ENCODE measurements at places on chromosomes 7 and 10.

GRCh38 chr10:102109166-102110116, 10.7 kb downstream of the LDB1 start:
- DNase-seq, result no peak

- DNase-seq, result no peak
Observed at GRCh38 chr7:91285696-91286355, 21.6 kb downstream of the FZD1 start.

DNA sequence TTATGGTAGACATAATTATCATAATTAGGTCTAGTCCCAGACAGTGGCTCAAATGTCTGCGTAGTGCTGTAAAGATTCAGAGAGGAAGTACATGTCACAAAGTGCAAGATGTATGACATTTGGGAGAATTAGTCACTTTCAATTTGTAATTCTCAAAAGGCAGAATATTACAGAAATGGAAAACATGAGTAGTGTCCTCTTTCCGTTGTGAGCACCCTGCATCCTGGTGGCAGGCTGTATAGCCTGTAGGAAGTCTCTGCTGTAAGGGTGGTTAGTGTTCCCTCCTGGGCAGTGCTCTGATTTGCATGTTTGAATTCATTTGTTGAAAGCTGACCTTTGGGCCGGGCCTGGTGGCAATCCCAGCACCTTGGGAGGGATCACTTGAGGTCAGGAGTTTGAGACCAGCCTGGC, 17.0 kb downstream of the CDK14 start:
- no peak for DNase-seq

- no peak for DNase-seq
Observed at GRCh38 chr10:43037942-43038782, 38.7 kb upstream of the RET start.

GRCh38 chr7:51062222-51062987, 254.2 kb downstream of the COBL start:
- no peak for DNase-seq

DNA sequence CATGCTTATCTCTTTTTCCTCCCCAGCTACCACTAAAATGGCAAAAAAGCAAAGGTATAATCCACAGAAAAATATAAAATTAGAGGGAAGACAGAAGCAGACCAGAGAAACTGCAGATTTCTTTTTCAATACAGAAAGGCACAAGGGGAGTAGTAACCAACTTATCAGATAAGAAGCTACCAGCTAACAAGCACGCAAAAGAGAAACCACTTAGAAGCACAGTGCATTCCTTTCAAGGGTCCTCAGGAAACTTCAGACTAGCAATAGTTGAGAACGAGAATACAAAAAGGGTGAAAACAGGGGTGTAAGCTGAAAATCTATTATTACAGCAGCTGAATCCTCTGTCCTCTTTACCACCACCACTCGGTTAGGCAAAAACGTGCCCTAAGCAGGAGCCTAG, 9.9 kb upstream of the OR2A5 start:
- no peak for DNase-seq

DNA sequence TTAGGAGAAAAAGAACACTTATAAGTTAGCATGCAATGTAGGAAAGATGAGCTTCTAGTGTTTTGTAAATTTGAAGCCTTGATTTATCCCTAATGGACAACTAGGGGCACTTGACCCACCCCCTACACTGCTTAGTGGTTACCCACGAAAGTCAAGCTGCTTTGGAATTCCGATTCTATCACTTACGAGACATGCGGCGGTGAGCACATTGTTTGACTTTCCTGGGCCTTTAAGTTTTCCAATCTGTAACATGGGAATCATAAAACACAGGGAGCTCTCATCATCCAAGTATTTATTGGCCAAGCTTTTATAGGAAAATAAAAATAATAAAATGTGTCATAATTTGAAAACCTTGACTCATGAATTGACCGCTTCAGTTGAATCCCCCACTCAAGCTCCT, 78.7 kb upstream of the PDK4 start:
- no peak for DNase-seq

DNA sequence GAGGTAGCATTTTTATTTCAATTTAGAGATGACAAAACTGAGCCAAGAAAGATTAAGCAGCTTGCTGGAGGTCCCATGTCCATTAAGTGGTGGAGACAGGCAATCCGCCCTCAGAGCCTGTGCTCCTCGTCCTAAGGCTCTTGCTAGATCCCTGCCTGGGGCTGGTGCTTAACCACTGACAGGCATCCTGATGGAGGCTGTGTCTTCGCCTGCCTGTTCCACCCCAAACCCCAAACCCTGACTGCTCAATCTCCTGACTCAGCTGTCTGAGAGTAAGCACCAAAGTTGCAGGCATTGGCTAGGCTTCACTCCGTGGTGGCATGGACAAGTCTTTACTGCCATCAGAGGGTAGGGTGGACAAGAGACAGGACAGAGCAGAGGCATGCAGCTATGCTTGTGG, 209.4 kb downstream of the POU6F2 start:
- DNase-seq, result no peak

DNA sequence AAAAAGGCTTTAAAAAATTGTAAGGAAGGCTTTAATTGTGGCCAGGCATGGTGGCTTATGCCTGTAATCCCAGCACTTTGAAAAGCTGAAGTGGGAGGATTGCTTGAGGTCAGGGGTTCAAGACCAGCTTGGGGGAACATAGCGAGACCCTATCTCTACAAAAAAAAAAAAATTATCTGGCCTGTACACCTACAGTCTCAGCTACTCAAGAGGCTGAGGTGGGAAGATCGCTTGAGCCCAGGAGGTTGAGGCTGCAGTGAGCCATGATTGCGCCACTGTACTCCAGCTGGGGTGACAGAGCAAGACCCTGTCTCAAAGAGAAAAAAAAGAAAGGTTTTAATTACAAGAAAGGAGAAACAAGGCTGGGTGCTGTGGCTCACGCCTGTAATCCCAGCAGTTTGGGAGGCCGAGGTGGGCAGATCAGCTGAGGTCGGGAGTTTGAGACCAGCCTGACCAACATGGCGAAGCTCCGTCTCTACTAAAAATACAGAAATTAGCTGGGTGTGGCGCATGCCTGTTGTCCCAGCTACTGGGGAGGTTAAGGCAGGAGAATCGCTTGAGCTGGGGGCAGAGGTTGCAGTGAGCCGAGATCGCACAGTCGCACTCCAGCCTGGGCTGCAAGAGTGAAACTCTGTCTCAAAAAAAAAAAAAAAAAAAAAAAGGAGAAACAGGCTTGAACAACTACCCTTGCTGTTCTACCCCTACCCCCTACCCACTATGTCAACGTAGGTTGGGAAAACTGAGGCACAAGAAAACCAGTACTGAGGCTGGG, 83.7 kb downstream of the CARD11 start:
- no peak for DNase-seq

DNA sequence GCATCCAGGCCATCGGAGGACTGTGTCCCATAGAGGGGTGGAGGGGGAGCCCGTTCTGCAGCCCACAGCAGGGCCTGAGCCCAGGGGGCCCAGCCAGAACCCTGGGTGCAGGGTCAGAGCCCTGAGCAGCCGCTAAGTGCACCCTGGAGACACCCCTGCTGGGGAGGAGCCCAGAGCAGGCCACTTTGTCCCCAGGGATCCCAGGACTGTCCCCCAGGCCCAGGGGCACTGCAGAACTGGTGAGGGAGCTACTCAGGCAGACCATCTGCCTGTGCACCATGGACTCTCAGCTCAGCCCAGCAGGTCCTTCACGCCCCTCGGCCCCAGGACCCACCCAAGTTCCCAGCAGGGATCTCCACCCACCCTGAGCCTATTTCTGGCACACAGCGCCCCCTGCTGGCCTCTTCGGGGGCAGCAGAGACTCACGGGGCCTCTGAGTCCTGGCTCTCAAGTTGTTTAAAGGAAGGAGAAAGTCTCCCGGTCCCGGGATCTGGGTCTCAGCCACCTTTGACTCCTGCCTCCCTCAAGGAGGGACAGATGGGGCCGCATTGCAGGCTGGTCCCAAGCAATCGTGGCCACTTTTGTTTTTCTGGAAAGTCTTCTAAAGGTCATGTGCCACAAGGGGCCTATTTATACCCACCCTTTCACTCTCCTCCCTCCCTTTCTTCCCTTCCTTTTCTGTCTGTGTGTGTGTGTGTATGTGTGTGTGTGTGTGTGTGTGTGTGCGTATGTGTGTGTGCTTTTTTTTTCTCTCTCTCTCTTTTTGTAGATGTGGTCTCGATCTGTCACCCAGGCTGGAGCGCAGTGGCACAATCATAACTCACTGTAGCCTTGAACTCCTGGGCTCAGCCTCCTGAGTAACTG, 90.3 kb downstream of the MYL10 start:
- peak; percentile 13 for DNase-seq

GRCh38 chr7:159083698-159084068, 61.0 kb downstream of the VIPR2 start:
- no peak for DNase-seq

DNA sequence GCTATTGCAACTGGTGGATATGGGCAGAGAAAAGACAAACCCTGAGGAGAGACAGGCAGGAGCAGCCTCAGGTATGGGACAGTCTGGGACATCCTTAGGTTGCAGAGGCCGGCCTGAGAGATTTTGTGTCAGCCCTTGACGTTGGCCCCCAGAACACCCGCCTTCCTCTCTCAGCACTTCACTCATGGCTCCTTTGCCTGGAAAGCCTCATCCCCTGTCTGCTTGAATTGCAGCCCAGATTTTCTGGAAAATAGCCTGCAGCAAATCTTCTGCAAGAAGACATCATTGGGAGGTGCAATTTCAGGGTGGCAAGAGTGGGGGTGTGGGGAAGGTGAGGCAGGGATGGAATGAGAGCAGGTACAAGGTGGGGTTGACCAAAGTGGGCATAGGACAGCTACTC, 2.2 kb upstream of the FRMD4A start:
- DNase-seq, result no peak

- peak; percentile 64 for DNase-seq
Observed at GRCh38 chr10:15859906-15860691, at the start of gene MINDY3. MINDY3 (minus strand) TSS chr10:15860507; CDS start chr10:15860299, 208 bp downstream.

DNA sequence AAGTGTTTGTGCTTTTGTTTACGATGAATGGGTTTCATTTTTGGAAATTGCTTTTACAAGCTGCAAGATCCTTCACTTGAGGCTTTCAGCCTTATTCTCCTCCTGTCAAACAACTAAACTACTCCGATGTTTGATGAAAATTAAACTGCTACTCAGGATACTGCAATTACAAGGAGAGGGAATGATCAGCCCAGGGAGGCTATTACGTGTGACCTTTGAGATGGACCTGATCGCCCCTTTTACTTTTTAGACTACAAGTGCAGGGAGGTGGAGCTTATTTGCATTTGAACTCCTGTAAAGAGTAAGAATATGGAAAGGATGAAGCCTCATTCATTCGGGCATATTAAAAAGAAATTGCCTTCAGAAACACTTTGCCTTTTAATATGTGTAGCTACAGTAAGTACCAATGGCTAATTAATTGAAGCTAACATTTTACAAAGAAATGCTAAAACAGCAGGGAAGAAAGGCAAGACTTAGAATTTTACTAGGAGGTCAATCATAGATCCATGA, 219.1 kb downstream of the PHTF2 start:
- no peak for DNase-seq

GRCh38 chr7:33892945-33893344, 12.4 kb upstream of the BMPER start:
- DNase-seq, result no peak

GRCh38 chr10:127018298-127018650, 113.0 kb downstream of the DOCK1 start:
- DNase-seq, result no peak

DNA sequence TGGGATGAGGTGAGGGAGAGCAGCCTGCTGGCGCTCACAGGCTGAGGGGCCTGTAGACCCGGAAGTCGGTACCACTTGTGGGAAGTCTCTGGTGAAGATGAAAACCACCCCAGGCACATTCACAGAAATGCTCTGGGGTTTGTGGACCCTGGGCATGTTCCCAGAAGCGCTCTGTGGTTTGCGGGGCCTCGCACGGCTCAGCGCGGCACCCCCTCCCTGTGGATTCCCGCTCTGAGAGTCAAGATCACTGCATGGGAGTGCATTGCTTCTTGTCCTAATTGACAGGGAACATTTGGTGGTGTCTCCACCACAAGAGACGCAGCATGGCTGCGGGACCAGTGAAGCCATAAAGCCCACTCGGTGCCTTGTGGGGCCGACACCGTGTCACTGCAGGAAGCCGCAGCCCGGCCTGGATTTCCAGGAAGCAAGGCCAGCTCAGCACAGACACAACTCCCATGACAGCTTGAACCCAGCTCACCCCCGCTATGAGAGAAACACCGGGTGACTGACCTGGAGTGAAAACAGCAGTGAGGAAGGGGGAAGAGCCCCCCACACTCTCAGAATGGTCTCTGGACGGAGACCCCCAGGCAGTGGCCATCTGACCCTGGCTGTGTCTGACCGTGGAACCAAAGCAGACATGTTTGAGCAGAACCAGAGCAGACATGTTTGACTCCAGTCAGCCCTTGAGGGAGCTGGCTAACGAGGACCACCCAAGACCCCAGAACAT, 157.2 kb downstream of the PTPRN2 start:
- DNase-seq, result no peak

DNA sequence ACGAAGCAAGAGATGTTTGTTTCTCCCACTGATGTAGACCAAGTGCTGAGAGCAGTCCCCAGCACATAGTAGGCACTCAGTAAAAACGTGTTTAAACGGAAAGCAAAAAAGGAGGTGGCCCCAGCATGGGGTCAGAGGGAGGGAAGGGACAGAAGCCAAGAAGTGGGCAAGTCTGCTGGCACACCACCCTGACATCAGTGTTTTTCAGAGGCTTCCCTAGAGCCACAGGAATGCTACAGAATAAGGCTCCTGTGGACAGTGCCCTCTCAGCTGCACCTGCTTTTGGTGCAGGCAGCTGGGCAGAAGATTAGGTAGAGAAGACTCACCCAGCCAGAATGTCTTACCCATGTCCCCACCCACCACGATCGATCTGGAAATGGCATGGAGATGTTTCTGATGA, 8.3 kb upstream of the ANKRD1 start:
- no peak for DNase-seq

- no peak for DNase-seq
Observed at GRCh38 chr10:43879162-43879561, 230.5 kb upstream of the ZNF32 start.

DNA sequence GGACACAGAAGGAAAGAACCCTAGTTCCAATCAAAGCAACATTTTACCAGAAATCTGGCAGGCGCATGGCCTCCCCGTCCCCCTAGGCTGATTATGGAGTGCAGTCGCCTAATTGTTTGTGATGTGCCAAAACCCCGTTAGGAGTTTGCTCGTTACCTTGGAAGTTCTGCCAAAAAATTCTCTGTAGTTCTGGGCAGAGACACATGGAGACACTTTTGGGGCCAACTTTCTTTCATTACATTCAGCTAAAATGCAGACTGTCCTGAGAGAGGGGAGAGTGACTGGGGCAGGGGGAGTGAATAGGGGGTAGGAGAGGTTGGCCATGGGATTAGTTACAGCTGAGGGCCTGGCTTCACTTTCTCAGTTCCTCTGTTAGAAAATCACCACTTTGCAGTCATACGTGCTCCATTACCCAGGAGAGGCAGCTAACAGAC, 158.0 kb upstream of the NPVF start:
- no peak for DNase-seq

Data from stimulated activated CD4-positive, alpha-beta T cell treated with anti-CD3 and anti-CD28 coated beads, TNF-alpha, amount 100 ng/mL, for 4 hours (primary cell).